Right forelimb (tissue), 1 donor: ENCODE measurements at places on chromosomes 16 and 17.

DNA sequence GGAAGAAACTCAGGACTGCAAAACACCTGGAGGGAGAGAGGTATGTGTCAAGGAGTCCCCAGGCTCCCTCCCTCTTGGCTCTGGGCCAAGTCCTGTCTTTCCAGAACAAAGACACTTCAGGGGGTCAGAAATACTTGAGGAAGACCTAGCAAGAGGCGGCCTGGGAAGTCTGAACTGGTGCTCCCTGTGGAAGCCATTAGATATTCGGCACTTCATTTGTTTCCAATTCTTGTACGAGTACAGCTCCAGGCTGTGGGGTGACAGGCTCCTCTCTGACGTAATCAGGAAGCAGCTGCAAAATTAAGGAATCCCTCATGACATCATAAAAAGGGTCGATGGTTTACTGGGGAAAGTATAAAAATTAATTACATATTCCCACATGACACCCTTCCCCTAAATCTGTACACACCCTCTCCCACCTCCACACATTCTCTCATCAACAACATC lies 108.7 kb downstream of the SMG6 start:
- DNase-seq: no peak

- no peak for DNase-seq
These were observed 440.2 kb downstream of the KCNJ2 start for GRCh38 chr17:70609566-70609965.

- no peak for DNase-seq
These were observed 5.4 kb downstream of the C17orf99 start for GRCh38 chr17:78151514-78152008.

- DNase-seq: no peak
These were observed 30.1 kb upstream of the MED9 start for GRCh38 chr17:17446666-17447155.

- no peak for DNase-seq
These were observed 640 bp upstream of the NAGLU start for GRCh38 chr17:42535155-42536047.

- no peak for DNase-seq
These were observed 5.7 kb upstream of the RASL10B start for GRCh38 chr17:35725802-35726126.

GRCh38 chr17:603406-604114 lies 111.1 kb downstream of the VPS53 start:
- no peak for DNase-seq
